Fibroblast of lung (primary cell): ENCODE measurements at places on chromosomes 3 and 15. TPM values are rescaled to one million over a fixed set of nuclear protein-coding genes. Genes with fewer than 3 reads are reported as not detected.

- DNase-seq = no peak
Observed at GRCh38 chr3:43024181-43024885, 45.2 kb downstream of the GASK1A start.

MCF2L2 gene
- under 0.01 TPM in 2 replicates for total RNA-seq

GRCh38 chr15:69830876-69831275 lies 266.8 kb downstream of the TLE3 start:
- DNase-seq = no peak

GRCh38 chr15:68401496-68402431 lies 30.2 kb downstream of the ITGA11 start:
- DNase-seq = no peak

SNX22 gene
- 0.17 and 0.26 TPM in 2 replicates for total RNA-seq

DNA sequence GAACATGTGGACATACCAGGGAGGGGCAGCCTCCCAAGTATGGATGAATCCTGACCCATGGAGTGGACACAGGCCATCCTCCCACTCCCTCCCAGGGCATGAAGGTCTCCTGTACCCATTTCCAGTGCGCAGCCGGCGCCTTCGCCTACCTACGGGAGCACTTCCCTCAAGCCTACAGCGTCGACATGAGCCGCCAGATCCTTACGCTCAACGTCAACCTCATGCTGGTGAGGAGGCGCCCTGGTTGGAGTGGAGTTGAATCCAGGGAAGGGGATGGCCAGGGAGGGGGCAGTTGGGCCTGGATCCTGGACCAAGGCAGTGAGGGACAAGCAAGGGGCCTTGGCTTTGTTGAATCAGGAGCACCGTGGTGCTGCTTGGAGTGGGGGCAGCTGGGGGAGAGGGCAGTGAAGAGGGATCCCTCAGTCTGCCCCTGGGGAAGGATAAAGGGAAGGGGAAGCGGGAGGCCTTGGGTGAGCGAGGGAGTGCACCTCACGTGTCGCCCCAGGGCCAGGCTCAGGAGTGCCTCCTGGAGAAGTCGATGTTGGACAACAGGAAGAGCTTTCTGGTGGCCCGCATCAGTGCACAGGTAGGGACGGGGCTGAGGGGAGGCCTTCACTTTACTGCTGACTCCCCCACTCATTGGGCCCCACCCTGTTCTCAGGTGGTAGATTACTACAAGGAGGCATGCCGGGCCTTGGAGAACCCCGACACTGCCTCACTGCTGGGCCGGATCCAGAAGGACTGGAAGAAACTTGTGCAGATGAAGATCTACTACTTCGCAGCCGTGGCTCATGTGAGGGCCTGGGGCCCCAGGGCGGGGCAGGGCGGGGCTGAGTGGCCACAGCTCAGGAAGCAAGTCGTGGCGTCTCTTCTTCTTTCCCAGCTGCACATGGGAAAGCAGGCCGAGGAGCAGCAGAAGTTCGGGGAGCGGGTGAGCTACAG lies 25.3 kb downstream of the PTPN23 start:
- no peak for DNase-seq

- DNase-seq = peak; percentile 36
Observed at GRCh38 chr15:60006203-60006862, 2.2 kb downstream of the FOXB1 start.

IGF1R gene
- 16.7 and 28.6 TPM in 2 replicates for total RNA-seq

WDR93 gene
- under 0.01 and 0.17 TPM in 2 replicates for total RNA-seq

GRCh38 chr3:162658003-162658402 lies 1161.4 kb downstream of the OTOL1 start:
- DNase-seq = no peak

DNA sequence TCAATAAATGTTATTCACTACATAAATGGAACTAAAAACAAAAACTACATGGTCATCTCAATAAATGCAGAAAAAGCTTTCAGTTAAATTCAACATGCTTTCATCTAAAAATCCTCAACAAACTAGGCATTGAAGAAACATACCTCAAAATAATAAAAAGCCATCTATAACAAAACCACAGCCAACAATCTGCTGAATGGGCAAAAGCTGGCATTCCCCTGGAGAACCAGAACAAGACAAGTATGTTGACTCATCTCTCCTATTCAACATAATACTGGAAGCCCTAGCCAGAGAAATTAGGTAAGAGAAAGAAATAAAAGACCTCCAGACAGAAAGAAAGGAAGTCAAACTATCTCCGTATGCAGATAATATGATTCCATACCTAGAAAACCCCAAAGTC lies 759.9 kb downstream of the EPHA3 start:
- DNase-seq = no peak

DNA sequence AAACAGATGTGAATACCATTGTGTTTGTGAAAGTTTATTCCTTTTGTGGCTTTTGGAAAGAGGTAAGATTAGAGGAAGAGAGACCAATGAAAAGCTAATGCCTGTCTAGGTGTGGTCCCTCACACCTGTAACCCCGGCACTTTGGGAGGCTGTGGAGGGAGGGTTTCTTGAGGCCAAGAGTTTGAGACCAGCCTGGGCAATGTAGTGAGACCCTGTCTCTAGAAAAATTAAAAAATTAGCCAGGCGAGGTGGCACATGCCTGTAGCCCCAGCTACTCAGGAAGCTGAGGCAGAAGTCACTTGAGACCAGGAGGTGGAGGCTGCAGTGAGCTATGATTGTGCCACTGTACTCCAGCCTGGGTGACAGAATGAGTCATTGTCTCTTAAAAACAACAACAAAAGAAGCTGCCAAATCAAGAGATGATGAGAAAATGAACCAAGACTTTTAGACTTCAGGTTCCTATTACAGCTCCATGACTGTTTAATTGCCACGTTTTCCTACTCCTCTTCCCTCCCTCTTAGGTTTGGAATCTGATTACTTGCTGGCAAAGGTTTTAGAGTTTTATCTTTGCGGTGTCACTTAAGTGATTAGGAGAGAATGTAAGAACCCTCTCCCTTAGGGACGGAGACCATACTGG lies 68.7 kb downstream of the CGNL1 start:
- no peak for DNase-seq

AP3B2 gene
- total RNA-seq = 0.17 and 0.51 TPM in 2 replicates

DNA sequence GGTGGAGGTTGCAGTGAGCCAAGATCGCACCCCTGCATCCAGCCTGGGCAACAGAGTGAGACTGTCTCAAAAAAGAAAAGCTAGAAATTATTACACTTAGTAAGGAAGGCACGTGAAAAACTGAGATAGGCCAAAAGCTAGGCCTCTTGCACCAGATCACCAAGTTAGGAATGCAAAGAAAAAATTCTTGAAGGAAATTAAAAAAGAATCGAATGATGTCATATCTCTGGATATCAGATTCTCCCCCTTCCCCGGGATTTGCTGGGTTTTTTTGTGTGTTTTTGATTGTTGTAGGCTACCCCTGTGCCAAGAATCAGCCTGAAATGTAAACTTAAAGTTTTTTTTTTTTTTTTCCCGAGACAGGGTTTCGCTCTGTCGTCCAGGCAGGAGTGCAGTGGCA lies 17.4 kb downstream of the PTPN23 start:
- no peak for DNase-seq

NPAP1 gene
- not detected in 2 replicates for total RNA-seq

DNA sequence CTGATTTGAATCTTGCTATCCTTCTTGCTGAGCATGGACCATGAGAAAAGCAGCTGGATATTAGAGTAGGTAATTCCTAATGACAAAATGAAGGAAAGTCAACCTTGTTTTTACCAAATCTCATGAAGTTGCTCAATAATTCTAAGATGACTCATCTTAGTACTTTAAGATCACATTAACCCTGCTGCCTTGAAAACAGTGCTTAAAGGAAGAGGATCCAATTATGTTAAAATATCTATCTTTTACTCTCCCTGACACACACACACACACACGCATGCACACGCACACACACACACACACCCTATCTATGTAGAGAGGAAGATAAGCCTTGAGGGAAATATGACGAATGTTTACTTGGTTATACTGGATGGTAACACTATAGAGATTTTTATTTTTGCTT lies 16.0 kb upstream of the MYO1E start:
- DNase-seq = peak; percentile 74

GRCh38 chr3:110624576-110624975 lies 447.0 kb upstream of the NECTIN3 start:
- no peak for DNase-seq

DNA sequence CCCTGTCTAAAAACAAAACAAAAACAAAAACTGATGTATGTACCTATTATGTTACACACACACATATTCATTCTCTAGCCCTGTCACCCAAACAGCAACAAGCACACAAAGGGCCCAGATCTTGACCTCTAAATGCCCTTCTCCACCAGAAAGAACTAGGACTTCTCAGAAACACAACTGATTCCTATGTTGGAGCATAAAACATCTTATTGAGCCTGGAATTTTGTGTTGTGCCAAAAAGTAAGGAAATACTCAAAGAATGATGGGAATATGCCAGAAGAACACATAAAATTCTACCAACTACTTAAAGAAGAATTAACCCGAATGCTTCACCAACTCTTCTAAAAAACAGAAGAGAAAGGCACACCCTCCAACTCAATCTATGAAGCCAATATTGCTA lies 66.7 kb upstream of the OCA2 start:
- DNase-seq = no peak

RASSF1 gene
- total RNA-seq = 24.1 and 32.4 TPM in 2 replicates

GRCh38 chr3:126848991-126849390 lies 133.9 kb upstream of the PLXNA1 start:
- DNase-seq = no peak

DNA sequence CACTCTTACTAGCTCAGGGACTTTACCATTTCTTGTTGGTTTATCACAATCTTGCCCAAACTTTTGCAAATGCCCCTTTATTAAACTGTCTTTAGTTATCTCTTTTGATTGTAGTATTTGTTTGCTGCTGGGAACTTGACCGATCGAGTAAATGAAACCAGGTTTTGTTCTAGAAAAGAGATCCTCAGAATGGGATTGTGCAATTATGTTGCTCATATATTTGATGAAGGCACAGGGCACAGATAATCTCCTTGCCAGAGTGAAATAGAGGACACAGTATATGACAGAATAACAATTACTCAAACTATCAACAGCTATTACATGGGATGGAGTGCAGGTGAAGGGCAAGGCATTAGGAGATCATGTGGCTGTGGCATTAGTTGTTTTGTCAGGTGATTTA lies 216.6 kb upstream of the RASGRP1 start:
- DNase-seq = no peak

DNA sequence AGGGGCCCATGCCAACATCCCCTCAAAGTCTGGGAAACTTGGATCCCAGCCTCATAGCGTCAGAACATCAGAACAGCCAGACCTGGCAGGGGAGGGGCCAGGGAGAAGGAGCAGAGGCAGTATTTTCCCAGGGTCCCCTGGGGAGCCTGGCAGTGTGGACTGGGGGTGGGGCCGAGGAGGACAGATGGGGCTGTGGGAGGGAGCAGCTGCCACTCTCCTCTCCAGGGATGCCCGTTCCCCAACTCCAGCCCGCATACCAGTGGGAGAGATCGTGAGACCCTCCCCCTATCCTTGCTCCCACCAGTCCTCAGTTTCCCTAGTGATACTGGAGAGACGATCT lies 6.5 kb upstream of the DNAJB8 start:
- no peak for DNase-seq

TTC21A gene
- 1.5 and 2.1 TPM in 2 replicates for total RNA-seq

DNA sequence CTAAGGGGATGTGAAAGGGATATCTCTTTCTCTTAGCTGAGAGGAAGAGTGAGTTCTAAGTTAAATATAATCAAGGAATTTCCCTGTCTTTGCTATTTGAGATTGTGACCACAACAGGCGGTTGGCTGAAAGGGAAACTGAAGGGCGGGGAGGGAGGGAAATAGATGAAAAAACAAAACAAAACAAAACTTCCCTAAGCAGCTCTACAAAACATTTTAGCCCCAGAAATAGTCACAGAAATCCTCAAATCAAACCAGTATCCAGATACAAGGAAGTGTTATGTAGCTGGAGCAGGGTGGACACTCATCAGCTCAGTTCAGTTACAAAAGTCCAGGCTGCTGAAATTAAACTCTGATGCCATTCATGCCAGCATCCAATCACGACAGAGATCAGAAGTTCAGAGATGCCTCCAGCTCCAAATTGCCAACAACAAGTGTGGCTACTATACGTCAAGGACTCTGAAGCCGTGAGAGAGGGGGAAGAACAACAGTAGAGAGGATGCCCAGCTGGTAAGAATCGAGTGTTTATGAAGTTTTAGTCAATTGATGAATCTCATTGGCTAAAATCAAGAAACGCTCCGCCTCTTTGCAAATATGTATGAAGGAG lies 319 bp upstream of the TP63 start:
- DNase-seq = no peak

TRPM1 gene
- not detected in 2 replicates for total RNA-seq

GRCh38 chr15:85024509-85025336 lies 43.1 kb downstream of the PDE8A start:
- DNase-seq = peak; percentile 42

DNA sequence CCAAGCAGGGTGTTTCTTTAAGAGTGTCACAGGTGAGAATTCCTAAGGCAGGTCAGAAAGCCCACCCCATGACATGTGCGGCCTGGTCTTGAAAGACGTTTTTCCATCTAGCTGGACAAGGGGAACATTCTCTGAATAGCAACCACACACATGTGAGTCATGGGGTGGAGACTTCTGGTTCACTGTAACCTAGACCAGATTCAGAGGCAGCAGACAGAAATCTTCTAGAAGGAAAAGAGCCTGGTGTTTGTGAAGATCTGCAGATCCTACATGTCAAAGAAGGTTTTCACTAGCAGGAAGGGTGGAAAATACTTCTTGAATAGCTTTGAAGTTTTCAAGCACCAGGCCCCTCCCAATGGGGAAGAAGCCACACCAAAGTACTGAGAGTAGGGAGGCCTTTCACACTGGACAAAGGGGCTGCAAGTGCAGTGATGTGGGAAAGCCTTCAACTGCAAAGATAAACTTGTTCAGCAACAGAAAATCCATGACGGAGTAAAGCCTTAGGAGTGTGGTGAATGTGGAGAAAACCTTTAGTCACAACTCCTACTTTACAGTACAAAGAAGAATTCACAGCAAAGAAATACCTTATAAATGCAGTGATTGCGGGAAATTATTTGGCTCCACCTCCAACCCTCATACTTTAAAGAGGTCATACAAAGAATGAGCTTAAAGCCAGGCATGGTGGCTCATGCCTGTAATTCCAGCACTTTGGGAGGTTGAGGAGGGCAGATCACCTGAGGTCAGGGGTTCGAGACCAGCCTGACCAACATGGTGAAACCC lies 17.6 kb downstream of the ADAM10 start:
- DNase-seq = peak; percentile 78

DNA sequence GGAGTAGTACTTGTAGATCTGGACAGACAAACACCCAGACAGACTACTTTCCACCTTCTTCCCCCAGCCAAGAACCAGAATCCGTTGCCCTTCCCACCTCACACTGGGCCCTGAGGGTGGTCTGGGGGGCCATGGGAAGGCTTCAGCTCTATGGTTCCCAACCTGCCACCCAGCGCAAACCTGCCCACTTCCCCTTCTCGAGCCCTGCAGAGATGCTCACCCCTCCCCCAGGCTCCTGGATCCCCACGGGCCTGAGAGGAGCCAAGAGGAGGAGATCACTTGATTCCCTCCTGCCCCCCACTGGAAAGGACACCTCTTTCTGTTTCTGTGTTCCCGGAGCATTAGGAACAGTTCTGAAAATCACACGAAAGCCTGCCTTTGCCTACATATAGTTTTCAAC lies 8.7 kb downstream of the STRA6 start:
- no peak for DNase-seq

- DNase-seq = peak; percentile 91
Observed at GRCh38 chr3:125061170-125061569, 5.4 kb upstream of the HEG1 start.
